Hematopoietic multipotent progenitor cell treated with erythropoietin and hydrocortisone succinate and interleukin-3 and kit ligand, for 4 days (in vitro differentiated cells): ENCODE measurements at places on chromosomes 11 and 22.

GRCh38 chr11:96303064-96303463 is 39.9 kb downstream of the MAML2 start:
- DNase-seq = peak; percentile 58

GRCh38 chr11:70183483-70184176 is 19.5 kb upstream of the FADD start:
- DNase-seq = no peak

- no peak for DNase-seq
These were observed 154.7 kb downstream of the C11orf91 start for GRCh38 chr11:33545931-33546330.

- no peak for DNase-seq
These were observed at the start of gene CEND1 for GRCh38 chr11:789943-790342. CEND1 (minus strand) TSS chr11:790090; CDS start chr11:788576, 1,514 bp downstream.

- no peak for DNase-seq
These were observed 78.8 kb downstream of the RELT start for GRCh38 chr11:73454987-73455386.

- no peak for DNase-seq
These were observed 42.0 kb upstream of the FADD start for GRCh38 chr11:70161043-70161625.

GRCh38 chr11:14637868-14638409 is 5.7 kb upstream of the PDE3B start:
- no peak for DNase-seq

- peak; percentile 27 for DNase-seq
These were observed 106.4 kb downstream of the SYN3 start for GRCh38 chr22:32951807-32952153.

DNA sequence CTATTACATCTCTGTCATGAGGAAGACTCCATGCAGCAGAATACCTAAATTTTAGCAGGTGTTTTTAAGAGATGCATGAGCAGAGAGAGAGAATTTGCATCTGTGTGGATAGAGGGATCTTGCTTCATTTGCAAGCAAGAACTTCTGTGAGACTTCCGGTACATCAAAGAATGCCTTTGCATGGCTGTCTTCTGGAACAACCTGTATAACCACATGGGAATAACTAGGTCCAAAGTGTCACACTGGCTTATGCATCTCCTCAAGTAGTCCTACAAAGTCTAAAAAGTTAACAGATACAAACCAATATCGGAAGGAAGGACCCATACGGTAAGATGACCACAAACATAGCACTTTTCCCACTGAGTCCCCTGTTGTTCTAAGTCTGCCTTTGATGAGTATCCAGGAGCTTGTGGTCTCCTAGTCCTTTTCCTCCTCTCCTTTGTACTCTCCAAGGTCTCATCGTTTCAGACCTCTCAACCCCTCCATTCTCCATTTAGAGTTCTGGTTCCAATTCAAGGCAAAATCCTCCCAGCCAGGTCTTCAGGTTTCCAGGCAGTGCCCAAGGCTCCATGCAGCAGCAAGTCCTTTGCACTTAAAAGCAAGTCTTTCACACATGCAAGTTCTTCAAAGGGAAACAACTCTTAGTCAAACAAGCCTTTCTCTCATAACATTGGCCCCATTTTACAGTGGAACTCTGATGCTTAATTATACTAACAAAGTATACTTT is 581.7 kb upstream of the ARHGAP42 start:
- no peak for DNase-seq

DNA sequence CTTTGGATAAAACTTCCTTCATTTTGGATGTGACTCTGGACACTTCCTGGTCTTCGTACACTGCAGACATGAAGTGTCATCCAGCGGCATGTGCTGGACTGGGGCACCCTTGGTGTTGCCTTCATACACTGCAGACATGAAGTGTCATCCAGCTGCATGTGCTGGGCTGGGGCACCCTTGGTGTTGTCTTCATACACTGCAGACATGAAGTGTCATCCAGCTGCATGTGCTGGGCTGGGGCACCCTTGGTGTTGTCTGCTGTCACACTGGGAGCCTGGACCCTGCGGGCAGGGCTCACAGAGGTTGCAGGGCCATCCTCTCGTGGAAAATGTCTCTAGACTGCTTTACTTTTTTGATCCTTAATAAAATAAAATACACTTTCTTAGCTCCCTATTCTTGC is 771.4 kb downstream of the BRD1 start:
- no peak for DNase-seq

GRCh38 chr11:130592056-130592455 is 143.6 kb downstream of the ADAMTS15 start:
- DNase-seq = no peak

- DNase-seq = no peak
These were observed 590.3 kb upstream of the TENM4 start for GRCh38 chr11:80031014-80031600.

GRCh38 chr22:23150762-23151161 is 5.5 kb downstream of the RAB36 start:
- no peak for DNase-seq

GRCh38 chr11:109304159-109304558 is 117.8 kb upstream of the C11orf87 start:
- no peak for DNase-seq

DNA sequence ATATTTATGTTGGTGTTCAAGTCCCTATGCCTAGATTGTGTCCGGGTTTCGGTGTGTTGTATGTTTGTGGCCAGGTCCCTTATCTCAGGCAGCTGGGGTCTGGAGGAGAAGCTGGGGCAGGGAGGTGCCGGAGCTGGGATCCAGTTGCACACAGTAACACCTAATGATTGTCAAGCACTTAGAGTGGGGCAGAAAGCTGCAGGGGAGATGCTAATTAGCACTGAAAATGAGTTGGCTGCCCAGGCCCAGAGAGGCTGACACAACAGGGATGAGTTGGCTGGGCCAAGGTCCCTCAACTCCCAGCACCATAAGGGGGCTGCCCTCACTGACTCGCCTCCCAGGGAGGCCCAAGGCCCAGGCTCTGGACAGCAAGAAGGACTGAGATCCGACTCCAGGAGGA is 12.2 kb downstream of the PDE2A start:
- no peak for DNase-seq

GRCh38 chr11:72326151-72326848 is 82.3 kb upstream of the PHOX2A start:
- peak; percentile 30 for DNase-seq

DNA sequence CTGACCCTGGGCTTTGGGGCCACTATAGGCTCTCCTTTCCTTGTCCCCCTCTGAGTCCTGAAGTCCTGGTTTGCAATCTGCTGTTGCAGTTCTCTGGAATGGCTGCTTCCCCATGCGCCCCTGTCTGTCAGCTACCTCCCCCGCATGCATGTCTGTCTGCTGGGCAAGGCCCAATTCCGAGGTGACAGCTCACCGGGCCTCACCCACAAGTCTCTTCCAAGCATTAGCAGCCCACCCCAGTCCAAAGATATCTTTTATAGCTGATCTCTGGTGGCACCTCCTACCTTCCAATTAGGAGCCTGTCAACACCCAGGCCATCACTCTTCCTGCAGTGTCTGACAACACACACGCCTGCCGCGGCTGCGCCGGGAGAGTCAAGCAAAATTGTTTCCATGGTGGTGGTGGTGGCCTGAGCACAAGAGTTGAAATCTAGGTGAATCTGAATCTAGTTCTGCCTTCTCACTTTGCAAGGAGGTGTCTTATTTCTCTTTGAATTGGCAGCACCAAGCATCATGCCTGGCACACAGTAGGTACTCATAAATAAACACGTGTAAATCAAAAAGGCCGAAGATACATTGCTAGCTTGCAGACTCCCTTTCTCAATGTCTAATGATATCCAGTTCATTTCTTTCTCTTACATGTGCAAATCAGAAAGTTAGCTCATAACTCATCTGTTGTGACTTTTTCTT is 1.2 kb upstream of the LMO2 start:
- peak; percentile 81 for DNase-seq

DNA sequence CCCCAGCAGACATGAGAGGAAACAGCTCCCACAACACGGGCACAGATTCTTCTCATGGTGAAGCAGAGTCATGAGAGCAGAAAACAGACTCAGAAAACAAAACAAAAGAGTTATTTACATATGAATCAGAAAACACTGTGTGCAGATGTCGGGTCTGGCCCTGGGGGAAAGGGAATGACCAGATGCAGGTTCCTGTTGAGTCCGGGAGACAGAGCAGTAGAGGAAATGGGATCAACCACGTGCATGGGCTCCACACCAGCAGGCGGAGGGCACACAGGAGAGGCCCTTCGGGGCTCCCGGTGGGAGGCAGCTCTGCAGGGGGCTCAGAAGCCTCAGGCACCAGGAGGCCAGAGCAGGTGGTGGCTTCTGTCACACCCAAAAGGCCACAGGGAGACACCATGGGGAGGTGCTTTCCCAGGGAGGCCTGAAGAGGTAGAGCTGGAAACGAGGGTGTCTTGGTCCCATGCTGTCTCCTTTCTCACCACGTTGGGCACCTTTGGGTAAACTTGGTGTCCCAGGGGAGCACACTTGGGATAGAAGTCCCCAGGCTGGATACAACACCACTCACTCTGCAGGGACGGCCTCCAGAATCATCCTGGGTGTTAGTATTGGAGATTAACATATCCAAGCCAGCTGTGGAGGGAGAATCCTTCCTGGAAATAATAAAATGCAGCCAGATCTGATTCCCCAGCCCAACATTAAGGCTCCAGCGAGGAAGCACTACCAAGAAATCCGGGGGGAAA is 764.7 kb downstream of the BRD1 start:
- no peak for DNase-seq

DNA sequence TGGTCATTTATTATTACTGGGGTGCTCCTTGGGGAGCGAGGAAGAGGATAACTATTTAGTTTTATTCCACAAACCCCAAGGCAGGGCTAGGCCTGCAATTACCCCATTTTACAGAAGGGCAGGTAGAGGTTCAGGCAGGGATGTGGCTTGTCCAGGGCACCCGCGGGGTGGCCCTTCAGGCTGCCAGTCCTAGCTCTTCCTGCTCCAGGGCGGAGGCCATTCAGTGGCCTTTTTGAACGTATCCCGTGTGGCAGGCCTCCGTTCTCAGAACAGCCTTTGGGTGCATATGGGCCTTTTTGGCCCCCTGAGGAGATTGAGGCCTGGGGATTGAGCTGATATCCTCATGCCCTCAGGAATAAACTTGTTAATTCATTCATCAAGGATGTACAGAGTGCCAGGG is 66.2 kb downstream of the MPPED1 start:
- DNase-seq = no peak

DNA sequence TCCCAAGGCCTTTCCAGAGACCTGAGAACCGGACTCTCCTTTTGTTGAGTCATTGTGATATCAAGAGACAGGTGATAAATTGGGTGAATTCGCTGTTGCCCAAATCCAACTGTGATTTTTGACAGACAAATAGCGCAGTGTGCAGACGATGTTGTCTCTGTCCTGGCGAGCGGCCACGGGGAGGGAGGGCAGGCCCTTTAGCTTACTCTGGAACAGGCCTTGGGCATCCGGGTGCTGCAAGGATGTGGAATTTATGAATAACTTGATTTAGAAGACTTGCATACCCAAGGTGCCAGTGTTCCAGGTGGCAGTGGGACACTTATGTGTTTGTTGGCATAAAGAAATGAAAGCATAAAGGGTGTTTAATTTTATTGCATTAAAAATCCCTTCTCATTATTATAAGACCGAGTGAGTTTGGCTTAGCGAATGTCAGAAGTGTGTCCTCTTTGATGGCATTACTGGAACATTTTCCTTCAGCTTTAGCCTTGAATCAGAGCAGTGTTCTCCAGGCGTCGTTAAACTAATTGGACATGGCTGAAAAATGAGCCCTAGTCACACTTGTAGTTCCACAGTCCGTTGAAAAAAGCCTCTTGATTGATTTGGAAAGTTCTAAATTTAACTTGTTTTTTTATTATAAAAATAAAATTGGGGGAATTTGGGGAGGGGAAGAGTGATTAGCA is 9.4 kb downstream of the LDLRAD3 start:
- DNase-seq = no peak

GRCh38 chr11:65536412-65537295 is 11.8 kb downstream of the SCYL1 start:
- DNase-seq = no peak
